ENCODE measurements at places on chromosomes 6 and 20.

- no peak for DNase-seq
Measured at GRCh38 chr20:11982955-11983470, 65.3 kb downstream of the BTBD3 start.

GRCh38 chr6:89413006-89413400 lies 930 bp upstream of the RRAGD start:
- no peak for DNase-seq

DNA sequence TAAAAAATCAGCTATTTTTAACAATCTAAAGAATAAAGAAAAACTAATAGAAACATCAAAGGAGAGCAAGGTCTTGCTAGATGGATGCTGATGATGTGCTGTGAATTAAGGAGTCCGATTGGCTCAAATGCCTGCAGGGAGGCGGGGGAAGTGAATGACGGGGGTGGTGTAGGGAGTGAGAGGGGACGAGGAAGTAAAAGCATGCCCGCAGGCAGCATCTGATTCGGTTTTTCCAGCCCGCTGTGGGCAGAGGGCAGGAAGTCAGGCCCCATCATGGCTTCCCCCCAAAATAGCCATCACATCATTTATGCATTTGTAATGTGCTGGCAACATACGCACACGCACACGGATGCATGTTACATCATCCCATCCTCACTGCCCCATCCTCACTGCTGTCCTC lies 10.3 kb downstream of the RSPO4 start:
- DNase-seq: no peak

DNA sequence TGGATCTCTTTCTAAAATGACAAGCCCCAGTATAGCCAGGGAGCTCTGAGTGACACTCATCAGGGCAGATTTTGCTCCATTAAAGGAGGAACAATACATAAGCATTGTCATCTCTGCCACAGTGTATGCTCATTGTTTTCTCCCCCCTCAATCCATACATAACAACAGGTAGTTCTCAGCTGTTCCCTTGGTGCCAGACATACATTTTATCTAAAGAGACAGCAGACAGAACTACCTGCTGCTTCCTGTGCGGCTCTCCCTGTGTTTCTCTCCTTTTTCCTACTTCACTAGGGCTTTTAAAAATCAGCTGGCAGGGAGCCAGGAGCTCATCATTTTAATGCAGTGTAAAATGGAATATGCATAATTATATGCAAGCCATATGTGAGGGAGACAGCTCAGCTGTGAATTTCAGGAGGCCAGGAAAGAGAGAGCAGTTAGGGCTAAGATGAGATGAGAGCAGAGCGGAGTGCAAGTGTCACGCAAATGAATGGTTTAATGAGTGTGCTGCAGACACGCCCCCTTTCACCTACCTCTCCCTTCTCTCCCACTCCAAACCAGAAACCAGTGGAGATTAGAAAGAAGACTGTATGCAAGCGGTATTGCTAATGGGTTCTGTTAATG lies 96.0 kb downstream of the SOBP start:
- no peak for DNase-seq

DNA sequence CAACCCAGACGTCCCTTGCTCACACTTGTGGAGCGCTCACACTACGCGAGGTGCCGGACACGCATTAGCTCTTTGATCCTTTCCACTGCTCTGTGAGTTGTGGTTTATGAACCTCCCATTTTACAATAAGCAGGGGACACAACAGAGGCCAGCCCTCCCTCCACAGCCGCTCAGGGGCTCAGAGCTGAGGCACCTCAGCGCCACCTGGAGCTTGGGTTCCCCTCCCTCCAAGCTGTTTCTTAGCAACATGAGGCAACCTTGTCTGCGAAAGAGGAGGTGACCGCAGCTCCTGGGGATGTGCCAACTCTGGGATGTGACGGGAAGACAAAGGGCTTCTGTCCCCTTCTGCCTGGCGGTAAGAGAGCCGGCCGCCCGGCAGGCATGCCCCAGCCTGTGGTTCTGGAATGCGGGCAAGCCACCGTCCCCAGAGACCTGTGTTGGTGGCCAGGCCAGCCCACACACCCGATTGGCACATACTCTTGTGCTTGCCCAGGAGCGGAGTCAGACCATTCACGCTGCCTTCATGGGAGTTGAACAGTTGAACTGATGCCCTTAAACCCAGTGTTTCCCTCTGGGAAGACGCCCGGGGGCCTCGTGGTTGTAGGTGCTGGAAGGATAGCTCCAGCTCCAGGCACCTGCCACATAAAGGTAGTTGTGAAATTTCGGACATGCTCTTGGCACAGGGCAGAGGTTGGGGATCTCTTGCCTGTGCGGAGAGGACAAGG lies 44.5 kb downstream of the RBM38 start:
- DNase-seq: peak; percentile 90

DNA sequence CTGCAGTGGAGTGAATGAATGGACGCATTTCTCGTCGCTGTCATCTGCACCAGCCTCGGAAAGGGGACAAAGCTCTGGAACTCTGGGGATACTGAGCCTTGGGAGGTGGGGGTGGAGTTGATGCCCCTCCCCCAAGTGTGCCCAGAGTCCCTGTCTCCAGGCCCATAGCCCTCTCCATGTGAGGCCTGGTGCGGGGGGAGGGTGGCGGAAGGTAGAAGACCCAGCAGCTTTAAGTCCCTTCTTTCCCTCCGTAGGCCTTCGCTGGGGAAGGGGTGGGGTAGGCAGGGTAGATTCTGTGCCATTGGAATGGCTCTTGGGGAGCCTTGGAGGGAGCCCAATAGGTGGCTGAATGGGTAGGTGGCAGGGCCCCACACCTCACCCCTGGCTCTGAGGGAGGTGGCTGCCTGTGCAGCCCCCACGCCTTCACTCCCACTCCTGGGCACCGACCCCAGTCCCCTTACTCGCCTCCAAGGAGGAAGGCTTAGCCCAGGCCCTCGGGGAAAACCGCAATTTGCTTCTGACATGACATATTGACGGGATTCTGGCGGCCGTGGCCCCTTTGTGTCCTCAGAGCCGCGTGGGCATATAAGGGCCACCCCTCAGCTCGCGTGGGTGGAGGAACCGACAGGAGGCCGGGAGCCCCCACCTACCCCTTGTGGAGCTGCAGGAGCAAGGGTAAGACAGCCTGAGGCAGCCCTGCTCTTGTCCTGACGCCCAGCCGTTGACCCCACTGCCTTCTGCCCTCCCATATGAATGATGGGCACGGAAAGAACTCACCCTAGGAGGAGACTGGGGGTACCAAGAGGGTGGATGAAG lies at the start of gene BPIFB3:
BPIFB3 (plus strand) TSS at position 613 of the 816 bp plus-strand sequence. CDS start 1,533 bp downstream, outside the sequence.
- DNase-seq: no peak

GRCh38 chr6:137823826-137824555 lies 43.1 kb upstream of the TNFAIP3 start:
- DNase-seq: no peak

DNA sequence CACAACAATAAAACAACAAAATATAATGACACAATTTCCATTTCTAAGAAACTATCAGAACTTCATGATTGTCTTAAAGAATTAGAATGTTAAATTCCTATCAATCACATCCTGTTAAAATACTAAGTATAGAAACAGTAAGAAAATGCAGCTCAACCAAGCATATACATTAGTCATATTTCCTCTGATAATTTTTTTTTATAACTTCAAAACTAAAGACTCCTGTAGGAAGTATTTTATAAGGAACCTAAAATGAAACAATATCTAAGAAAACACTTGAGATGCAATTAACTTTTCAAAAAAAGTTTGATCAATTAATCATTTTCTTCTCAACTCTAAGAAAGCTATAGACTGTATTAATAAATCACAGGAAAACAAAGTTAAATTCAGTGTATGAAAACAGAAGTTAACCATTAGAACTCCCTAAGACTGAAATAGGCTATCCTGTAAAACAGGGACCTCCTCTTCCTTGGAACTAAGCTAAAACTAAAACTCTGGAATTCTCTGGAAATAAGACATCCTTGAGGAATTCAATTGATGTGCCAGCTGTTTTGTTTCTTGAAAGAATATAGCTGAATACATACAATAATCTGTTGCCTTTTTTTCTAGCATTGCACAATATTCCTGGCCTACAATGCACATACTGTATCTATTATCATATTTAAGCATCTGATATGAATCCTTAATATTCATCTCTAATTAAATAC lies 19.8 kb downstream of the FKBP5 start:
- no peak for DNase-seq

DNA sequence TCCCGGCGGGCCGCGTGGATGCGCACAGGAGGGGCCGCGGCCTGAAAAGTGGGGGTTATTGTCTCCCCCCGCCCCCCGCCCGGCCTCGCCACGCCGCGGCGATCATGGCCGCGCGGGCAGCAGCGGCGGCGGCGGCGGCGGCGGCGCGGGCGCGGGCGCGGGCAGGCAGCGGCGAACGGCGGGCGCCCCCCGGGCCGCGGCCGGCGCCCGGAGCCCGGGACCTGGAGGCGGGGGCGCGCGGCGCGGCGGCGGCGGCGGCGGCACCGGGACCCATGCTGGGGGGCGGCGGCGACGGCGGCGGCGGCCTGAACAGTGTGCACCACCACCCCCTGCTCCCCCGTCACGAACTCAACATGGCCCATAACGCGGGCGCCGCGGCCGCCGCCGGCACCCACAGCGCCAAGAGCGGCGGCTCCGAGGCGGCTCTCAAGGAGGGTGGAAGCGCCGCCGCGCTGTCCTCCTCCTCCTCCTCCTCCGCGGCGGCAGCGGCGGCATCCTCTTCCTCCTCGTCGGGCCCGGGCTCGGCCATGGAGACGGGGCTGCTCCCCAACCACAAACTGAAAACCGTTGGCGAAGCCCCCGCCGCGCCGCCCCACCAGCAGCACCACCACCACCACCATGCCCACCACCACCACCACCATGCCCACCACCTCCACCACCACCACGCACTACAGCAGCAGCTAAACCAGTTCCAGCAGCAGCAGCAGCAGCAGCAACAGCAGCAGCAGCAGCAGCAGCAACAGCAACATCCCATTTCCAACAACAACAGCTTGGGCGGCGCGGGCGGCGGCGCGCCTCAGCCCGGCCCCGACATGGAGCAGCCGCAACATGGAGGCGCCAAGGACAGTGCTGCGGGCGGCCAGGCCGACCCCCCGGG lies 637 bp downstream of the ARID1B start:
- no peak for DNase-seq

- no peak for DNase-seq
Measured at GRCh38 chr6:116221911-116222310, 32.0 kb downstream of the TSPYL4 start.

DNA sequence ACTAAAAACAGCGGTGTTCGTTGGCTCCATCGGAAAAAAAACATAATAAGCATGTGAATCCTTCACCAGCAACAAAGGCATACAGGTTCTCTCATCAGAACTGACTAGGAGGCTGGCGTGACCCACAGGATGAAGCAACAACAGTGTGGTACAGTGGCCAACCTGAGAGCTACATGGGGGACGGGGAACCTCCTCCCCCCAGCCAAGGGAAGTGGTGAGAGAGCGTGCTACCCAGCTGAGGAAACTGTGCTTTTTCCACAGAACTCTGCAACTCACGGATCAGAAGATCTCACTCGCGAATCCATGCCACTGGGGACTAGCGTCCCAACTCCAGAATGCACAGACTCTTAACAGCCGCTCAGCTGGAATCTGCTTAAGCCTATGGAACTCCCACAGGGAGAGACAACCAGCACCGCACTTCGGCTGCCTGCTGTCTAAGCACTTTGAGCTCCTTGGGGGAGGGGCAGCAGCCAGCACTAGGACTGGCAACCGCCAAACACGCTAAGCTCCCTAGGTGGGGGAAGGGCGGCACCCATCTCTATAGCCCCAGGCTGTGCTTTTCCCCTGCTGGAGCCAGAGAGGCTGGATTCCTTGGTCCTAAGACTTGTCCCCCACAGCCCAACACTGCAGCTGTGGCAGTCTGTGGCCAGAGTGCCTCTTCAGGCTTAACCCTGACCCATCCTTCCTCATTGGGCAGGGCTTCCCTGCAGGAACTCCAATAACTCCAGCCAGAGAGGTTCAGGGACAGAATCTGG lies 538.3 kb upstream of the BTBD3 start:
- no peak for DNase-seq

DNA sequence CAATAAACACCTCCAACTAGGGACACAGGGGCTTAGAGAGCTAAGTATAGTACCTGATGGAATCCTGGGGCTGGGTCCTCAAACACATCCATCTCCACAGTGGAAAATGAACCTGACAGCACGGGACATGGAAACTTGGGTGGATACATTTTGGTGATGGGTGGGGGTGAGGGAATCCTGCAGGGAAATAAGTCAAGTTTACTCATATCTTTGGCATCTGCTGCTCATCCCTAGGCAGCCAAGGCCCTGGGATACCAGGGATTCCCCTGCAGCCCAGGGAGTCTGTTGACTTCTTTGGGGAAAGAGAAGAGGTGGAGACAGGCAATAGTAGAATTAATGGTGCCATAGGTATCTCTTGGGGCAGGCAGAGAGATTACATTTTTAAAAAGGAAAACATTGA lies 6.6 kb downstream of the APOBEC2 start:
- DNase-seq: no peak

DNA sequence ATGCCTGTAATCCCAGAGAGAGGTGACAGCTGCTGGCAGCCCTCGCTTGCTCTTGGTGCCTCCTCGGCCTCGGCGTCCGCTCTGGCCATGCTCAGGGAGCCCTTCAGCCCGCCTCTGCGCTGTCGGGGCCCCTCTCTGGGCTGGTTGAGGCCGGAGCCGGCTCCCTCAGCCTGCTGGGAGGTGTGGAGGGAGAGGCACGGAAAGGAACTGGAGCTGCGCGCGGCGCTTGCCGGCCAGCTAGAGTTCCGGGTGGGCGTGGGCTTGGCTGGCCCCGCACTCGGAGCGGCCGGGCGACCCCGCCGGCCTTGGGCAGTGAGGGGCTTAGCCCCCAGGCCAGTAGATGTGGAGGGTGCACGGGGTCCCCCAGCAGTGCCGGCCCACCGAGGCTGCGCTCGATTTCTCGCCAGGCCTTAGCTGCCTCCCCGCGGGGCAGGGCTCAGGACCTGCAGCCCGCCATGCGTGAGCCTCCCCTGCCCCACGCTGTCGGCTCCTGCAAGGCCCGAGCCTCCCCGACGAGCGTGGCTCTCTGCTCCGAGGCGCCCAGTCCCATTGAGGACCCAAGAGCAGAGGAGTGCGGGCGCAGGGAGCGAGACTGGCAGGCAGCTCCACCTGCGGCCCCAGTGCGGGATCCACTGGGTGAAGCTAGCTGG lies 34.6 kb downstream of the C6orf52 start:
- DNase-seq: no peak

- no peak for DNase-seq
Measured at GRCh38 chr6:3398165-3398562, 58.7 kb downstream of the SLC22A23 start.

GRCh38 chr6:106759112-106759511 lies 129.7 kb downstream of the QRSL1 start:
- DNase-seq: no peak

DNA sequence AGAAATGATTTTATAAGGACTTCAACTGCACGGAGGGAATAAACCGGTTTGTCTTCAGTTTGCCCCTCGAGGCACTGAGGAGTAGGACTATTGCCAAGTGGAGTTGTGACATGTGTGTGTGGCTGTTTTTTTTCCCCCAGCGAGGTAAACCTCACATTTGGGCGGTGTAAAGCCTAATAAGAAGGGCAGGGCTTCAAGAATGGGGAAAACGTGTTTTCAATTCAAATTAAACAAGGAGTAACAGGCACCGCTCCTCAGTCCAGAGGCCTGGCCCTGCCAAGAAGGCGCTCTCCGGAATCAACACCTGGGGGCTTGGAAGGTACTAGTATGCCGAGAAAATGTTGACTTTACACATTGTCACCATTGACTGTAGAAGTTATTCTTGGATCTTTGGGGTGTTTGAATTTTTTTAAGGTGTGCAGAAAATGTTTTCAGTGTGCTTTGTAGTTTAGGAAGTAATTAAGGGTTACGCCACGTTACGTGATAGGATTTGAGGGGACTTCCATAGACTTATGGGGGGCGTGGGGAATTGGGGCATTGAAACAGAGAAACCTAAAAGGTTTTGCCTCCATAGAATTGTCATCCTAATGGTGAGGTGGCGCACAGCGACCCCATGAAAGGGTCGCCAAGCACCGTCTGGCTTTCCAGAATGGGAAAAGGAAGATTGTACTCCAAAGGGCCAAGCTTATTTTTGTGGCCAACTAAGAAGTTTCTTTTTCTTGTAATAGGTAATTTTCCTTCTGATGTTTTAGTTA lies 791 bp downstream of the ADGRG6 start:
- no peak for DNase-seq

Measured in SHP77 treated with DMSO at 0.1 percent for 48 hours (cell line).